ENCODE measurements at places on chromosomes 16 and 17. TPM values are rescaled to one million over a fixed set of nuclear protein-coding genes. Genes with fewer than 3 reads are reported as not detected.

DNA sequence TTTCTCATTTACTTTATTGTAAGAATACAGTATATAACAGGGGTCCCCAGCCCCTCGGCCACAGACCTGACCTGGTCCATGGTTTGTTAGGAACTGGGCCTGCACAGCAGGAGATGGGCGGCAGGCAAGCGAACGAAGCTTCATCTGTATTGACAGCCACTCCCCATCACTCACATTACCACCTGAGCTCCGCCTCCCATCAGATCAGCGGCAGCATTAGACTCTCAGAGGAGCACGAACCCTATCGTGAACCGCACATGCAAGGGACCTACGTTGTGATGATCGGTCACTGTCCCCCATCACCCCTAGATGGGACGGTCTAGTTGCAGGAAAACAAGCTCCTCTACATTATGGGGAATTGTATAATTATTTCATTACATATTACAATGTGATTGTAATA is 410.6 kb downstream of the SLC39A11 start:
- H3K4me3 ChIP-seq: no peak overlapping the region
- no peaks in the 10 kb centered on the region for H3K4me1 ChIP-seq
- no peaks in the 10 kb centered on the region for H3K36me3 ChIP-seq
- DNase-seq: no peak
- H3K27ac ChIP-seq: no peak overlapping the region
- H3K27me3 ChIP-seq: no peaks in the 10 kb centered on the region

DNA sequence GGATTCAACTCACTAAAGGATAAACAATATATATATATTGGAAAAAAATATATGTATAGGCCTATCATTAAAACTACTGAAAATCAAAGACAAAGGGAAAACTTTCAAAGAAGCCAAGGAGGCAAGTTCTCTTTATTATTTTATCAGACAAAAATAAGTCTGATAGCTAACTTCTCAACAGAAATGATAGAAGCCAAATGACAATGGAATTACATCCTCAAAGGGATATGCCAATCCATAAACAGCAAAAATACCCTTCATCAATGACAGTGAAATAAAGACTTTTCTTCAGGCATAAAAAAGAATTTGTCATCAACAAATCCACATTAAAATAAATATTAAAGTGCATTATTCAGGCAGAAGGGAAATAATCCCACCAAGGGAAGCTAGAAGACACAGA is 393.4 kb downstream of the ZFHX3 start:
- DNase-seq: no peak
- no peaks in the 10 kb centered on the region for H3K4me1 ChIP-seq
- no peak overlapping the region for H3K4me3 ChIP-seq
- H3K27me3 ChIP-seq: no peaks in the 10 kb centered on the region

GRCh38 chr17:59839651-59840328 is 53.0 kb downstream of the TUBD1 start:
- H3K36me3 ChIP-seq: no peaks in the 10 kb centered on the region
- H3K27me3 ChIP-seq: no peaks in the 10 kb centered on the region
- no peak for DNase-seq
- peak overlapping the region; percentile 64 for H3K4me3 ChIP-seq
- H3K4me1 ChIP-seq: peaks cover 15% of the 10 kb centered on the region

GRCh38 chr17:57462007-57462579 is 205.8 kb downstream of the MSI2 start:
- H3K4me1 ChIP-seq: peaks cover 45% of the 10 kb centered on the region
- no peaks in the 10 kb centered on the region for H3K36me3 ChIP-seq
- H3K27ac ChIP-seq: no peak overlapping the region
- no peak for DNase-seq
- no peaks in the 10 kb centered on the region for H3K27me3 ChIP-seq
- H3K4me3 ChIP-seq: no peak overlapping the region

DNA sequence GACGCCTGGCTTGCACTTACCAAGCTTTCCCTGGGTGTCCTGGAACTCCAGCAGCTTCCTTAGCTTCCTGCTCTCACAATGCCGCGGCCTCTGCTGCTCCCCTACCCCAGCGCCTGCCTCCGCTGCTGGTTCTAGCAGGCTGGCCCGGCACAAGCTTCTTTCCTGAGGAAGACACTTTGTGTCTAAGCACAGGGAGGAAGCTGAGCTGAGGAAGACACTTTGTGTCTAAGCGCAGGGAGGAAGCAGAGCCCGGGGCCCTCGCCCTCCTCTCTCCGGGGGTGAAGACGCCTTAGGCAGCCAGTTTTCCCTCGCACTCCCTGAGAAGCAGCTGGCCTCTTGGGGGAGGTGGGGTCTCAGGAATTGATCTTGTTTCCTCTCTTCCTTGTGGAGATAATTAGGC is 64.9 kb downstream of the PLD6 start:
- H3K27ac ChIP-seq: no peak overlapping the region
- peaks cover 84% of the 10 kb centered on the region for H3K36me3 ChIP-seq
- H3K27me3 ChIP-seq: no peaks in the 10 kb centered on the region
- no peaks in the 10 kb centered on the region for H3K4me1 ChIP-seq

DNA sequence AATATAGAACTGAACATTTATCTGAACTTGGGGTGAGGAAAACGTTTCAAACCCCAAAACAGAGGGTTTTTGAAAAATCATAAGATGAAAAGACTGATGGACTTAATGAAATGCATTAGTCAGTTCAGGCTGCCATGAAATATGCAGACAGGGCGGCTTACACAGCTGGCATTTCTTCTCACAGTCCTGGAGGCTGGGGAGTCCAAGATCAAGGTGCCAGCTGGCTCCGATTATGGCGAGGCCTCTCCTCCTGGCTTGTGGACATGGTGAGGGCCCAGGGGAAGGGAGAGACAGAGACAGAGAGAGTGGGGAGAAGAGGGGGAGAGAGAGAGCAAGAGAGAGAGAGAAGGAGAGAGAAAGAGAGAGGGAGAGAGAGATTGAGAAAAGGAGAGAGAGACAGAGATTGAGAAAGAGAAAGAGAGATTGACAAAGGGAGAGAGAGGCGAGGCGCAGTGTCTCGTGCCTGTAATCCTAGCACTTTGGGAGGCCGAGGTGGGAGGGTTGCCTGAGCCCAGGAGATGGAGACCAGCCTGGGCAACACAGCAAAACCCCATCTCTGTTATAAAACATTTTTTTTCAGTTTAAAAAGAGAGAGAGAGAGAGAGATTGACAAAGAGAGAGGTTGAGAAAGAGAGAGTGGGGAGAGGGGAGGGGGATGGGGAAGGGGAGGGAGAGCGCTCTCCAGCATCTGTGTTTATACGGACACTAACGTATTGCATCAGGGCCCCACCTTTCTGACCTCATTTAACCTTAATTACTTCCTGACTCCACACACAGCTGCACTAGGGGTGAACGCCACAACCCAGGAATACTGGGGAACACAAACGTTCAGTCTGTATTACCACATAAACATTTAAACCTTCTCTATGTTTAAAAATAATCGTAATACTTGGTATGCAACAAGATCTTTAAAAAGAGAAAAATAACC is 24.6 kb upstream of the RPH3AL start:
- H3K27ac ChIP-seq: peak overlapping the region; percentile 39
- H3K4me1 ChIP-seq: no peaks in the 10 kb centered on the region
- DNase-seq: peak; percentile 66
- H3K36me3 ChIP-seq: no peaks in the 10 kb centered on the region
- peaks cover 3% of the 10 kb centered on the region for H3K27me3 ChIP-seq

GRCh38 chr17:44830359-44831288 is 537 bp upstream of the GJC1 start:
- peaks cover 12% of the 10 kb centered on the region for H3K4me1 ChIP-seq
- H3K4me3 ChIP-seq: peak overlapping the region; percentile 63

DNA sequence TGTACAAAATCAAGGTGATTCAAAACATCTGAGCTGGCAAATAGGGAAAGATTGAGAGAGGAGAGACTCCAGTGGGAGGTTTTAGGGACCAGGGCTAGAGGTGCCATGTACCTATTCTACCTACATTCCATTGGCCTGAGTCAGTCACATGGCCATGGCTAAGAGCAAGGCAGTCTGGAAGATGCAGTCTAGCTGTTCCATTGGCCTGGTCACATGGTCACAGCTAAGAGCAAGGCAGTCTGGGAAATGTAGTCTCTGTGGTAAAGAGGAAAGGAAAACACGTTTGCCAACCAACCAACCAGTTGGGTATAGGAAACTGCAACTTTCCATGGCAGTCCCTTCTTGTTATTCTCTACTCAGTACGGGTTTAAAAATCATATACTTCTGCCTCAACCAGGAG is 369.1 kb downstream of the XYLT1 start:
- no peak overlapping the region for H3K4me3 ChIP-seq
- H3K36me3 ChIP-seq: no peaks in the 10 kb centered on the region
- no peak for DNase-seq

- no peak overlapping the region for H3K4me3 ChIP-seq
- no peak overlapping the region for H3K27ac ChIP-seq
- peaks cover 83% of the 10 kb centered on the region for H3K36me3 ChIP-seq
- H3K27me3 ChIP-seq: no peaks in the 10 kb centered on the region
- no peak for DNase-seq
These were observed 9.5 kb downstream of the ACSF3 start for GRCh38 chr16:89103156-89103555.

GRCh38 chr17:60971515-60972369 is 294.1 kb downstream of the BCAS3 start:
- no peak overlapping the region for H3K4me3 ChIP-seq
- no peaks in the 10 kb centered on the region for H3K27me3 ChIP-seq
- H3K36me3 ChIP-seq: no peaks in the 10 kb centered on the region
- DNase-seq: no peak

GRCh38 chr16:49932434-49932833 is 76.5 kb upstream of the ZNF423 start:
- no peaks in the 10 kb centered on the region for H3K36me3 ChIP-seq
- no peak for DNase-seq
- H3K4me1 ChIP-seq: no peaks in the 10 kb centered on the region
- peaks cover 4% of the 10 kb centered on the region for H3K27me3 ChIP-seq
- no peak overlapping the region for H3K4me3 ChIP-seq

GRCh38 chr16:86074651-86075487 is 175.9 kb downstream of the IRF8 start:
- H3K4me1 ChIP-seq: no peaks in the 10 kb centered on the region
- no peaks in the 10 kb centered on the region for H3K36me3 ChIP-seq
- no peak for DNase-seq
- H3K27me3 ChIP-seq: no peaks in the 10 kb centered on the region
- H3K4me3 ChIP-seq: no peak overlapping the region

DNA sequence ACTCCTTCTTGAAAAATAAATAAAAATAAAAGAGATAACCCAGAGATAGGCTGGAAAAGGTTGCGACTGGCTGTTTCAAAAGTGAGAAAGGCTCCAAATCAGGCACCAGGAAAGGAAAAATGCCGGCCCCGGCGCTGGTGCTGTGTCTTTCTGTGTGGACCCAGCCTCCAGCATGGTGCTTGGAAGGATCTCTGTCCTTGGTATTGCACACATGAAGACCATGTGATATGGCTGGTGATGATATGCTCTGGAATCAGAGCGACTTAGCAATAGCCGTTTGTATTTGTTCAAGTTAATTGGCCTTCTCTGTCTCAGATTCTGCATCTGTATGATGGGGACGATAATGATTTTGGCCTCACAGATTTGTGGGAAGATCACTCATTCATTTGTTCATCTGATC is 3.4 kb downstream of the WSCD1 start:
- no peaks in the 10 kb centered on the region for H3K36me3 ChIP-seq
- no peak overlapping the region for H3K4me3 ChIP-seq
- peaks cover 5% of the 10 kb centered on the region for H3K4me1 ChIP-seq
- H3K27me3 ChIP-seq: no peaks in the 10 kb centered on the region
- DNase-seq: no peak
- H3K27ac ChIP-seq: no peak overlapping the region

DNA sequence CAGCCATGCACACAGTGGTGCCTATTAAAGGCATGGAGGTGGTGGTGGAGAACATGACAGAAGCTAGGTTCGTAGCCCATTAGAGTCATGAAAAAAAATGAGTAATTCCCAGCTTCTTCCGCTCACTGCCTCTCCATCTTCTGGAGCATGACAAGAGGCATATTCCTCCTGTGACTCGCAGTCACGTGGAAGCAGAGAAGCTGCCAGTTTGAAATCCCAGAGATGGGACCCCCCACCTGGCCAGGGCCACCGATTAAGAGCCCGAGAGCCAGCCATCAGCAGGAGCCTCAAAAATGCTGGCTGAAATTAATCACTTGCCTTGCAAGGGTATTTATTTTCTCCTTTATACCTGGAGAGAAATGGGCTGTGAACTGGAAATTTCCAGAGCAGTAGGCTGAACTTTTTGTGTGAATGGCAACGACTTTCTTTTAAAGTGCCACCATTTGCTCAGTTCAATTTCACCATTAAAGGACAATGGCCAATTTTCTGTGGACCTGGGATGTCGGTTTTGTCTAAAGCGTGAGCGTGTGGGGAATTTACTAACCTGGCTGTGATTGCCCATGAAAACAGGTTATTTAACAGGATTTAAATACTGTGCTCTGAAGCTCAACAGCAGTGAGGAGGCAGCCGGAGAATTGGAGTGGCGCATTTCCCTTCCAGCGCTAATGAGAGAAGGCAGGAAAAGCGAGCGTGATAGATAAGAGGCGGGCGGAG is 189.7 kb upstream of the SDK2 start:
- H3K4me3 ChIP-seq: no peak overlapping the region
- H3K36me3 ChIP-seq: no peaks in the 10 kb centered on the region
- no peak overlapping the region for H3K27ac ChIP-seq
- H3K4me1 ChIP-seq: no peaks in the 10 kb centered on the region

DNA sequence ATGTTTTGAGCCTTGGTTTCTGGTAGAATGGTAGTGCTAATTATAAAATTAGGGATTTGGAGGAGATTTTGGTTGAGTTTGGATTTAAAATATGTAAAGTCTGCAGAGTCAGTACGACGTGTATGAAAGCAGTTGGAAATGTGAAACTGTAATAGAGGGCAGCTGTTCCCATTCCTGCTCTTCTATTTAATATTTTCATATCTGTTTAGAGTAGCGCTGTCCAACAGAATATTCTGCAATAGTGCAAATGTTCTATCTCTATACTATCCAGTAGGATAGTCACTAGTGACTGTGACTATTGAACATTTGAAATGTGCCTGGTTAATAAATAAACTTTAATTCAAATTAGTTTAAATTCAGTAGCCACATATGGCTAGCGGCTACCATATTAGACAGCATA is 443.4 kb upstream of the SOX9 start:
- H3K4me3 ChIP-seq: no peak overlapping the region
- H3K36me3 ChIP-seq: no peaks in the 10 kb centered on the region
- no peaks in the 10 kb centered on the region for H3K4me1 ChIP-seq
- no peak for DNase-seq

DNA sequence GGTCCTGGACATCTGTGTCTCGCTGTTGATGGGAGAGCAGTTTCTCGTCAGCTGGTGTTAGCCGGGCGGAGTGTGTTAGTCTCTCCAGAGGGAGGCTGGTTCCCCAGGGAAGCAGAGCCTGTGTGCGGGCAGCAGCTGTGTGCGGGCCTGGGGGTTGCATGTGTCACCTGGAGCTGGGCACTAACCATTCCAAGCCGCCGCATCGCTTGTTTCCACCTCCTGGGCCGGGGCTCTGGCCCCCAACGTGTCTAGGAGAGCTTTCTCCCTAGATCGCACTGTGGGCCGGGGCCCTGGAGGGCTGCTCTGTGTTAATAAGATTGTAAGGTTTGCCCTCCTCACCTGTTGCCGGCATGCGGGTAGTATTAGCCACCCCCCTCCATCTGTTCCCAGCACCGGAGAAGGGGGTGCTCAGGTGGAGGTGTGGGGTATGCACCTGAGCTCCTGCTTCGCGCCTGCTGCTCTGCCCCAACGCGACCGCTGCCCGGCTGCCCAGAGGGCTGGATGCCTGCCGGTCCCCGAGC is 17.9 kb downstream of the GAA start:
- no peaks in the 10 kb centered on the region for H3K4me1 ChIP-seq
- no peak for DNase-seq
- no peaks in the 10 kb centered on the region for H3K27me3 ChIP-seq
- H3K4me3 ChIP-seq: no peak overlapping the region
- H3K36me3 ChIP-seq: no peaks in the 10 kb centered on the region
- no peak overlapping the region for H3K27ac ChIP-seq

The ADAD2 gene
- total RNA-seq: 0.72 TPM

The PNMT gene
- total RNA-seq: 7.9 TPM

The TNP2 gene
- not detected for total RNA-seq

The KRT16 gene
- not detected for total RNA-seq

The TAC4 gene
- total RNA-seq: not detected

The MYH10 gene
- total RNA-seq: 33.6 TPM

The INO80E gene
- total RNA-seq: 33.9 TPM

The HBM gene
- total RNA-seq: not detected

Measured in heart left ventricle (tissue), 16 donors.